ENCODE measurements at places on chromosomes 7 and 10.

DNA sequence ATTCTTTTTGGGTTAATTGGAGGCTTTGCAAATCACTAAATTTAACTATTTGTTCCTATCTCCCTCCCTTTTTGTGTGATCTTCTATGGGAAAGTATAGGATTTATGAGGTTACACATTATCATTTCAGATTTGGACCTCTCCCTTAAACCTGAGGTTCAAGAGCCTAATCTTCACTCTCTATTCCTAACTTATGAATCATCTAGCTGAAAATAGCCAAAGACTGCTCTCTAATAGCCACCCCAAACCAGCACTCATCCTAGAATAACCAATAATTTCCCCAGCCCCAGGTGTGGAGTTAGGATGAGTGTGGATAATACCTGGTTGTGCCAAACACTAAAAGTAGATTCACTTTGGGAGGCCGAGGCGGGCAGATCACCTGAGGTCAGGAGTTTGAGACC lies 499.2 kb downstream of the GFRA1 start:
- DNase-seq = no peak

- no peak for DNase-seq
Measured at GRCh38 chr10:88106366-88106765, 242.9 kb downstream of the PTEN start.

DNA sequence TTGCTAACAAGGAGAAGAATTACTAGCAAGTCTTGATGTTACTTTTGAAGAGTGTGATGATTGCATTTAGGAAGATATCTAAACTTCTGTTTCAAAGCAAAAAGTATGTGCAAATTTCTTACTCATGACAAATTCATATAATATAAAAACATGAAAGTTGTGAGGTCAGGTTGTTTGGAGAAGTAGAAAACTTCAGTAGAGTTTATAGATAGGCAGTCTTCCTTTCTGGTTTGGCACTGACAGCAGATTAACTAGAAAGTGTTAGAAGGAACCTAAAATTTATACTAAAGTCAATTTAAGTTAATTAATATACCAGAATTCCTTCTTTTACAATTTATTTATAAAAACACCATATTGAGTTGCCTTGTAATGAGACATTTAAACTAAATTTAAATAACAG lies 16.9 kb downstream of the PTEN start:
- no peak for DNase-seq

DNA sequence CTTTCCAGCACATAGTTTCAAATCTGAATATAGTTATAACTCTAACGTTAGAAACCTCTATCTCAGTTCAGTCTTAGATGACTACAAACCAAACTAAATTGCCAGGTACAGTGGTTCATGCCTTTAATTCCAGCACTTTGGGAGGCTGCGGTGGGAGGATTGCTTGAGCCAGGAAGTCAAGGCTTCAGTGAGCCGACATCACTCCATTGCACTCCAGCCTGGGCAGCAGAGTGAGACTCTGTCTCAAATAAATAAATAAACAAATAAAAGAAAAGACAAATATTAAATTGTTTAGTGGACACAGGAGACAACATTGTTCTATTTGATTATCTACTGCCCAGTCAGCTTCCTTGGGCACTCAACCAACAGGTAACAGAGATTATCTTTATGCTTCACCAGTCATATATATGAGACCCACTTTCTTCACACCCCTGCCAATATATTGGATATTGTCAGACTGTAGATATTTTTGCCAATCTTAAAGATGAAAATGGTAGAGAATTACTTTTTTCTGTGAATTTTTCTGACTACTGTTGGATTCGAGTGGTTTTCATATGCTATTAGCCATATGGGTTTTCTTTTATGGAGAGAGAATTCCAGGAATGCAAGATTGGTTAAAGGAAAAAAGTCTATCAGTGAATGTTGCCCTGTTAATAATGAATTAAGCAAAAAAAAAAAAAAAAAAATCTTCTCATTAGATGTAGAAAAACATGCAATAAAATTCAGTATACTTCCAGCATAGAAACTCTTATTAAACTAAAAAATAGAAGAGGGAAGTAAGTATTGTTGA lies 16.0 kb downstream of the HDAC9 start:
- DNase-seq = no peak

DNA sequence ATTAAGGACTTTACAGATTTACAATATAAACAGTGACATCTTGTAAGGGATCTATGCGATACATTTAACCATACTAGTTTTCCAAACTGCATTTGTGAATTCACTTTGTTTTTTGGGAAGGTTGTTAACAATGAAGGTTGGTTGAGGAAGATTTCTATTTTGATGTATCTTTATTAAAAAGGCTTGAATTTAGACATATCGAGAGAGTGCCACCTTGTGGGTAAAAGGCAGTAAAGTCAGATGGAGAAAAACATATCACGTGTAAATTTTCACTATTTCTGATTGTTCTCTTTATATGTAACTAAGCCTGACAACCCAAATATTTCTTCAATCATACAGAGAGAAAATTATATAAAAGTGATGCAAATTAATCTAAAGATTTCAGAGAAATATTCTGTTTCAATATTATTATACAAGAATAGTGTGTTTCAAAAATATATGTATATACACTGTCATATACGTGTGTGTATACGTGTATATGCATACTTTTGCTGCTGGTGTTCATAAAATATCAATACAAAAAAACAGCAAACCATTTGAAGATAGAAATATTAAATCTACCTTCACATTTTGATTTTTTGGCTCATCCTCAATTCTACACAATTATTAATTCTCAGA lies 988.6 kb downstream of the SORCS1 start:
- peak; percentile 4 for DNase-seq

DNA sequence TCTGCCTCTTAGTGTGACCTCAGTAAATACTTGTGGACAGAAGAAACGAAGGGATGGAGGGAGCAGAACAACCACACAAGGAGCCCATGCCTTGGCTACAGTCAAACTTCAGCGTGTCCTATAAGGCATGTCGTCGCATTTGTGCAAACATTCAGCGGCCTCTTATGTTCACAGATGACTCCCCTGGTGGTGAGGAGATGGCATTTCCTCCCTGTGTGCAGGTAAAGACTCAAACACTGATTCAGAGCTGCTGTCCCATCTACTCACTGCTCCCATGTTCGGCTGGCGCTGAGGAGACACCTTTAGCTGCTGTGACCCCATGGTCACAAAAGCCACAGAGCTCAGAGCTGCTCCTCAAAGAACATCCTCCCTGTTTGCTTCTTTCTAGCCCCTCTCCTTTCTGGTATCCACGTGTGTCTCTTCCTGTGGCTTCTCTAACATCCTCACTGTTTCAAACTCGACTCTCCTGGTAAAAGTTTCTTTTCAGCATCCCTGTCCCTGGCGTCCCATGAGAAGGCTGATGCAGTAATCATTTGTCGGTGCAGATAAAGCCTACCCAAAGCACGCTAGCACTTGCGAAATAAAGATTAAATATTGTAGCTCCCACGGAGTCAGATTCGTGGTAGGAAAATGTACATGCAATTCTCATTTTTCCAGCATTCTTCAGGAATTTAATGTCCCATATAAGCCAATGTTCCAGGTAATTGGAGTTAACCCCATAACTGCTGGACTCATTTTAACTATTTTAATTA lies 124.9 kb upstream of the NEBL start:
- no peak for DNase-seq

DNA sequence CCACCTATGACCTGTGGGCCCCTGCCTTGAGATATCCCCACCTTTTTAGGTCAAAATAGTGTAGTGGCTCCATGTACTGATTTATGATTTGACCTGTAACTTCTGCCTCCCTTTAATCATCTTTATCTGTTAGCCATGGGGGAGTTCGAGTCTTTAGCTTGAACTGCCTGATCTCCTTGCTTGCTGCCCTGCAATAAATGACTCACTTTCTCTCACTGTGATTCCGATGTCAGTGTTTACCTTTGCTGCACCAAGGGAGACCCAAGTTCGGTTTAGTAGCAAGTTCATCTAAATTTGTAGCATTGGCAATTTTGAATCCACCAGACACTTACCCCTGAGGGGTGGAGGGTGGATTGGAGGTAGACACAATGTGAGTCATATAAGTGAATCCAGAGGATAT lies 814.6 kb upstream of the AUTS2 start:
- no peak for DNase-seq

DNA sequence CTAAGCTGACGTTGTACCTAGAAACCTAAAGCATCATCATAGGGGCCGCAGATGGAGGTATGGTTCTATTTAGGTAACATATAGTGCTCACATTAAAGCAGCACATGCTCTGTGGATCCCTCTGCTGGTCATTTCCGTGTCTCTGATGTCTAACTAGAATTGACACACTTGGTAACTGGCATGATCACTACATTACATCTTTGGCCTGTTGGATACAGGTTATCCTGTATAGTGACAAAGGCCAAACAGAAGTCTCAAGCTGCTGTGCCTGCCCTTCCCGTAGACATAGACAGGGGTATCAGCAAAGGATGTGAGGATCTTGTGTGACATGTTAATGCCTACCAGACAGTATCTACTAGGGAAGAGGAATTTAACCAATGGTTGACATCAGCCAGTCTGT lies 51.2 kb downstream of the KIF5B start:
- no peak for DNase-seq

DNA sequence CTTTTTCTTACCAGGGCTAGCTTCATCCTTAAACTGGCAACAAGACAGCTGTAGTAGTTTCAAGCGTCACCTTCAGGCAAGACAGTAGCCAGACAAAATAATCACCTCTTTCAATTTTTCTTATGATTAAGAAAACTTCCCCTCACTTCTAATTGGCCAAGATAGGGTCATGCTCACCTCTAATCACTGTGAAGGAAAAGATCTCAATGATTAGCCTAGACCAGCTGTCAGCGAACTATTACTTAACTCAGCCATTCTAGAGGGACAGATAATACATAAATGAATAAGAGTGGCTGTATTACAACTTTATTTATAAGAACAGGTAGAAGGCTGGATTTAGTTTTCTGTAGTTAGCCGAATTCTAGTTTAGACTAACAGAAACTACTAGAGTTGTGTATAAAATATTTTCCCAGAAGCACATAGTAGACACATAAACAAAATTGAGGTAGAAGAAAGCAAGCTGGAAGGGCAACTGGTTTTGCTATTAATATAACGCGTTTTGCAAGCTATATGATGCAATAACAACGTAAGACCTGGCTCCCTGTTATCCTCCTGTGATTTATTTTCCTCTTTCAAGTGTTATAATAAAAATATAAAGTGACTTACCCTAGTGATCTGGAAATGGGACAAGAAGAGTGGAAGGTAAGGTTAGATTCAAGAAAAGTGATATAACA lies 64.3 kb downstream of the ELAPOR2 start:
- DNase-seq = no peak

DNA sequence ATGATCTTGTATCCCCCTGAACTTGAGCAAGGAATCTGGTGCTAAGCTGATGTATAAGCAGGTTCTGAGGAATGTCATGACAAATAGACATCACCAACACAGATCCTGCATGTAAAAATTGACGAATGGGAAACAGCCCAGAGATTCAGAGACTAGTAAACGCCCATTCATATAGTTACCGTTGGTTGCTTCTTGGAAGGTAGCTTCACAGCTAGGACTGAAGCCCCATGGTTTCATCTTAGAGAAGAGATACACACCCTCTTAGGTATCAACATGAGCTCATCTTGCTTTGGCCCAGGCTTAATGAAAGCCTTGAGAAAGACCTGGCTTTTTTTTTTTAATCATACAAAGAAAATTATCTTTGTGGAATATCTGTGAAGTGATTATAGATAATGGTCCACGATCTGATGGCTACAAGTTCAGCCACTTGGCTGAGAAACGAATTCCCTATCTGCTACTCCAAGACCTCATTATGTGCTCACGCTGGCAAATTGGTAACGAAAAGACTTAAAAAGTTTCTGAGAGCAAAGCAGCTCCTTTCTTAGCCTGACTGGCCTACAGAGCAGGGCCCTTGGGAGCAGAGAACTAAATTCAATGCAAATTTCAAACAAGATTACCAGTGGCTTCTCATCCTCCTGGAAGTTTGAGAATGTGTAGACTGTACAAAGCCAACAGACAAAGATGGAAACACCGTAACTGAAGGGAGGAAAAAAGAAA lies 181.1 kb downstream of the NRP1 start:
- no peak for DNase-seq

DNA sequence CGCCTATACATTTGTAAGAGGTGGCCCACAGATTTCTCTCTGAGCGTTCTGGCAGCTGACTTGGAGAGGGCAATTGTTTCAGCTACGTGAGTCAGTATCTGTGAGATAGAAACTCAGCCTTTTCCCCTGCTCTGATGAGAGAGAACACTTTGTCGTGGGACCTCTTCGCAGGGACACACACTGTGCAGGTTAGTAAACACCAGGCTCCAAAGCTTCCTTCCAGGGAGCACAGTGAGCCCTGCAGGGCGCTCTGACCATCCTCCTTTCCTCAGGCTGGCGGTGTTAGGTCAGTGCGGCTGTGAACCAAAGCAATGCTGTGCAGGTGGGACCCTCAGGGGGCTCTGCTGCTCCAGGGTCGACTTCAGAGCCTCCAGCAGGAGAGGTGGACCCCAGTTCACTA lies 152.2 kb upstream of the TCF7L2 start:
- DNase-seq = no peak

DNA sequence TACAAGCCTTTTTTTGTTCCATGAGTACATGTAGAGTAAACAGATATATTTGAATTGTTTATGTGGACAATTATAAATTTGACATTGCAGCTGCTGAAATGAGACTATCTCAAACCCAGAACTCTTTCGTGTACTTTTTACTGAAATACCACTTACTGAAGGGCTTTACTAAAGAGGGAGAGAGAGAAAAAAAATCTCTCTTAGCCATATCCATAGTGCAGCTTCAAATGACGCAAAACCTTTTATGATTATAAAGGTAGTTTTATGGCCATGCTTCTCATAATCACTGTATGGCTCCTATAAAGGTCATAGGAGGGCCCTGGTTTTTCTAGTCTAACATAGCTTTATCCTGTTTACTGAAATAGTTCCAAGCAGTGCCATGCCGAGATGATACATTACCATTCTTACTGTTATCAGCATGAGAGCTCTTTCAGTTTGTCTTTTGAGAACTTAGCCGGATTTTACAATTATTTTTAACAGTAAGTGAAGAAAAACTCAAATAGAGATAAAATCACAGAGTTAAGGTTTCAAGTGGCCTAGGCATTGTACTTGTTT lies 35.1 kb downstream of the KCND2 start:
- no peak for DNase-seq

DNA sequence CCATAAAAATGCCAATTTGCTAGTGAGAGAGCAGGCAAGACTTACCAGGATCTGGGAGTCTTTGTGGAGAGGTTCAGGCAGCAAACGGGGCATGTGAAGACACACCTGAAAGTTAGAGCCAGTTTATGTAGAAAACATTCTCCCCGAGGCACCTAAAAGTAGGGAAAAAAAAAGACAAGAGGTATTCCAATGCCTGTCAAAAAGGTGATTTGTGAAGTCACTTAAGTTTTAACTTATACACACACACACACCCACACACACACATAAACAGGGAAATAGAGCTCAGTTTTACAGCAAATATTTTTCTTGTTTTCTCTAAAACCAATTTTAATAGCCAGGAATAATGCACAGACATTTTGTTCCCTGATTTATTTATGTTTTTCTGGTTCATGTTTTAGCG lies at the start of gene LAMB4:
Gene LAMB4 (minus strand): TSS at position 101 of the 400 bp plus-strand sequence. CDS start 7,197 bp downstream, outside the sequence.
- DNase-seq = no peak

- no peak for DNase-seq
Measured at GRCh38 chr10:101405001-101405400, 51.0 kb downstream of the BTRC start.

All from frontal cortex (tissue), 4 donors.